ENCODE measurements at places on chromosomes 13 and 19.

DNA sequence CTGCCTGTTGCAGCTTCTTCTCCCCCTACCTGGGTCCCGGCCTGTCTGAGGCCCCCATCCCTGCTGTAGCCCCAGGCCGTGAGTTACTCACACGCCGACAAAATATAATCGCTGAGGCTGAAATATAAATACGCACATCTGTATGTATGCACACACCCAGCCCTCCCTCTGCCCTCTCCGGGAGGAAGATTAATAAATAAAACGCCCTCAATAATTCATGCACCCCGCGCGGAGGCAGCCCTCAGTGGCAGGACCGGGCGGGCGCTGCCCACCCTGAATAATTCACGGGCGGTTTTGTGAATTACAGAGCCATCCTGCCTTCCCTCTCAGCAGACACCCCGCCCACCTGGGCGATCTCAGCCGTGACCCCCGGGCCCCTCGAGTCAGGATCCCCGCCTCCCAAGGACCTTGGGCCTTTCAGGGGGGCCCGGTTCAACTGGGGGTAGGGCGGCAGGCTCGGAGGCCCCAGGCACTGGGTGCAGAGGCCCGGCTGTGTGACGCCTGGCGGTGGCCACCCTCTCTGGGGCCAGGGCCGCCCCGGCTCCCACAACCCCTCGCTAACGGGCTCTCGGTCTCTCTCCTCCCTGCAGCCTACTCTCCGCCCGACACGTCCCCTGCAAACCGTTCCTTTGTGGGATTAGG, 24.2 kb downstream of the SMIM24 start:
- DNase-seq: no peak

DNA sequence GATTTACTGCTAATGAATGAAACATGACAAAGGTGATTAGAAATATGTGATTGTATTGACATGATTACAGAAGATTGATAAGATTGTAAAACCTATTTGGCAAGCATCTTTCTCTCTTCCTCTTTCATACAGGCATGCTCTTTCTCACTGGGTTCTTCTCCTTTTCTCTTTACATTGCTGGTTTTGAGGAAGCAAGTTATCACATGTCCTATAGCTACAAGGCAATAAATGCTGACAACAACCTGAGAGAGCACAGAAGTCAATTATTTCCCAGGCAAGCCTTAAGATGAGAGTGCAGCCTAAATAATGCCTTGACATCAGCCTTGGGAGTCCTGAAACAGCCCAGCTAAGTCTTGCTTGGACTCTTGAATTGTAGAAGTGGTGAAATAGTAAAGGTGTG, 875.0 kb downstream of the SLITRK1 start:
- DNase-seq: no peak

GRCh38 chr13:84570831-84571230, 688.6 kb upstream of the SLITRK1 start:
- no peak for DNase-seq

- DNase-seq: no peak
Measured at GRCh38 chr13:23433171-23434153, at the start of gene SACS. SACS (minus strand) TSS chr13:23433702; CDS start chr13:23411239, 22,463 bp downstream.

GRCh38 chr13:107803822-107804495, 411.4 kb downstream of the LIG4 start:
- no peak for DNase-seq

DNA sequence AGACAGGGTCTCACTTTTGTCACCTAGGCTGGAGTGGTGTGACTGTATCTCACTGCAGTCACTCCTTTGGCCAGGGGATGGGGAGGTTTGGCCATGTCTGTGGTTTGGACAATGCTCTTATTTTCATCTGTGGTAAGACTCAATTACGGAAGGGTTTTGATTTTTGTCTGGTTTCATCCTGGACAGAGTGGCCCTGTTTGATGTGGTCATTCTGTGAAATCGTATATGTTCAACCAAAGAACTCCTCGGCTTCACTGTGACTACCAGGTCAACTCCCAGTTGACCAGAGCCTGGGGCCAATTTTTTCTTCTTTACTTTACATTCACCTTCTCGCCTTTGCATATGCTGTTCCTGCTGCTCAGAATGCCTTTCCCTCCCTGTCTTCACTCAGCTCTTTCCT, 6.8 kb upstream of the CCDC124 start:
- no peak for DNase-seq

GRCh38 chr13:33771296-33771695, 46.7 kb upstream of the RFC3 start:
- no peak for DNase-seq

DNA sequence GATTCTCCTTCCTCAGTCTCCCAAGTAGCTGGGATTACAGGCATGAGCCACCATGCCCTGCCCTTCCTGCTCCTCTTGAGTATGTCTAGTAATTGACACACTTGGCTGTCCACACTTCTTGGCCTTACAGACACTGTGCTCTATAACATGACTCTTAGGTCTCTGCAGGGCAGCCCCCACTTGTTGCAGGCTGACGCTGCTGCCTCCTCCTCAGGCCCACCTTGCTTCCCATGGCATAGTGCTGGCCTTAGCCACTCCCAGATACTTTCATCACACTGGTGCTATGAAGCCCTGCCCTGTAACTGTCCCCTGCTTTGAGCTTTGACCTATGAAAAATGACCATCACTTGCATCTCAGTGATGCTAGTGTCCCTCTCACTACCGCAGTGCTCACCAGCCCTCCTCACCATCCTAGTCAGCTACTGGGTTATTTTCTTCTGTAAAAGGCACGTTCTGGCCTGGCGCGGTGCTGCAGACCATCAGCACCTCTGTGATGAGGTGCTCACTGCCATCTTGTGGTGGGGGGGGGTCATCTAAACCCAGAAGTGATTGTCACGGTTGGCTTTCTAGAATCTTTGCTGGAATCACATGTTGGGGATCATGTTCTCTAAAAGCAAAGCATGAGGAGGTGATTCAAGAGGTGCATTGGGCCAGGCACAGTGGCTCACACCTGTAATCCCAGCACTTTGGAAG, 9.8 kb downstream of the ERICH4 start:
- no peak for DNase-seq

- DNase-seq: no peak
Measured at GRCh38 chr19:3736106-3736724, 25.3 kb downstream of the APBA3 start.

DNA sequence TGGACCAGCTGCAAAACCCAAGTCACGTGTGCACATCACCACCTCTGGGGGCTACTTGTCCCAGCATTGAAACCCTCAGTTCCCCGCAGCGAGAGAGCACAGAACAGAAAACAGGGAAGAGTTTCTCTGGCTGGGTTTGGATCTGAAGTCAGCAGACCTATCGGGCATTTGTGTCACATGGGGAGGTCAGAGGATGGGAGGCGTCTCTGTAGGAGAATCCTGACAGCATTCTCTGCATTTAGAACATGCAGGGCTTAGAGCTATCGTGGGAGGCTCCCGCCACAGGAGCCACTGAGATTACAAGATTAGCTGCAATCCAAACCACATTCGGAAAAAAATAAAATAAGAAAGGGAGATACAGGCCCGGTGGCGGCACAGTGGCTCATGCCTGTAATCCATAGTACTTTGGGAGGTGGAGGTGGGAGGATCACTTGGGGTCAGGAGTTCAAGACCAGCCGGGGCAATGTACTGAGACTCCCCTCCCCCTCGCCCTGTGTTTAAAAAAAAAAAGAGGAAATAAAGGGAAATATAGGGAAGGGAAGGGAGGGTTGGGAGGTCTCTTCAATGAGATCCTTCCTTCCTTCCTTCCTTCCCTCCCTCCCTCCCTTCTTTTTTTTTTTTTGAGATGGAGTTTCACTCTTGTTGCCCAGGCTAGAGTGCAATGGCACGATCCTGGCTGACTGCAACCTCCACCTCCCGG, 2.9 kb upstream of the TLE6 start:
- no peak for DNase-seq

- DNase-seq: no peak
Measured at GRCh38 chr13:93472296-93472695, 245.7 kb downstream of the GPC6 start.

DNA sequence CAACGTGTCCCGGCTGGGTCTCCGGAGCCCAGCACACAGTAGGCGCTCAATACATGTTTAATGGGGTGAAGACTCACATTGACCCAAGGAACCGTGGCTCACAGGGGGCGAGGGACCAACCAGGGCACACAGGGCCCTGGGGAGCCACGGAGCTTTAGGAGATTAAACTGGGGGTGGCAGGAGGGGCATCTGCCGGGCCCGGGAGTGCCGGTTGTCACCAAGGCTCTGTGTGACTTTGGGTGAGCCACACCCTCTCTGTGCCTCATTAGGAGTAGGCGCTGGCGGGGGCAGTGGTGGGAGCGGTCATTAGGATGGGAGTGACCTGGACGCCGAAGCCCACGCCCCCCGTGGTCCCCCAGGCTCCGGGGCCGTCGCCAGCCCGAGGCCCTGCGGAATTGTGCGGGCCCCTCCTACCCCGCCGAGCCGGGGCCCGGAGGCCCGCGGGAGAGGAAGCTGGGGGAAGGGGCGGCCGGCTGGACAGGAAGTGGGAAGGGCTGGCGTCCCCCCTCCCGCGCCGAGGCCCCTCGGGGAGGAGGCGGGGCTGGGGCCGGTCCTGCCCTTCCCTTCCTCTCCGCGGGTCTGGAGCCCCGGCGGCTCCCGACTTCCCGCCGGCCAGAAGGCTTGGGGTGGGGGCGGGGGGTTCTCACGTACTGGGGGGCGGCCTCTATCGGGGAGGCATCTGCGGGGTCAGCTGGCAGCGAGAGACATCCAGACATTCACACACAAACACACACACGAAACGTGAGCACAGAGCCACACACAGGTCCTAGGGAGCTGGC, 1.8 kb upstream of the SSBP4 start:
- no peak for DNase-seq

GRCh38 chr19:18507021-18507726, 14.7 kb downstream of the ELL start:
- DNase-seq: no peak

- no peak for DNase-seq
Measured at GRCh38 chr19:42355896-42356295, 30.5 kb downstream of the MEGF8 start.

GRCh38 chr13:113545455-113545930, 39.1 kb upstream of the TFDP1 start:
- DNase-seq: no peak

DNA sequence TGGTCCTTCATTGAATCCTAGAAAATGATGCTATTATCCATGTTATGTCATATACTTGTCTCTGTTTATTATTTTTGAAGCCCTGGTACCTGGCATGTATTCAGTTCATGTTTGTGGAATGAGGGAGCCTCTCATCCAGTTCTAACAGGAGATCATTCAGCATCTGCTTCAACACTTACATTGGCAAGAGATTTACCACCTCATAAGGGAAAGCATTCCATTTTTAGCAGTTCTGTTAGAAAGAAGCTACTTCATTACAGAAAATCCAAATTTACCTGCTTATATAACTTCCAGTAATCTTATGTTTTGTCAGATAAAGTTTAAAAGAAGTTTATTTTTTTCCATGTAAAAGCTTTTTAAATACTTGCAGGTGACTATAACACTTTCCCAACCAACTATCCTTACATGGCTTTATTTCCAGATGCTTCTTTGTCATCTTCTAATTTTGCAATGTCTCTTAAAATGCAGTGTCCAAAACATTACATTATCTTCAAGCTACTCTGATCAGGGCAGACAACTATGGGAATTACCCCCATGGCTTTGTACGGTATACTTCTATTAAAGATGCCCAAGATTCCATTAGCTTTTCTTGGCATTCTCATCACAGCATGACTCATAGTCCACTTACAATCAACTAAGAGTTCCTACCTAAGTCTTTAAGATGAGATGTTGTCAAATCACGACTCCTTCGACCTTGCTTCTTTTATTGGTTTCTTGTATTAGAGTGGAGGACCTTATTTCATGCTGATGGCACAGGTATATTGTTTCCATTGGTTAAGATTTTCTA, 262.1 kb downstream of the PCDH9 start:
- DNase-seq: no peak

DNA sequence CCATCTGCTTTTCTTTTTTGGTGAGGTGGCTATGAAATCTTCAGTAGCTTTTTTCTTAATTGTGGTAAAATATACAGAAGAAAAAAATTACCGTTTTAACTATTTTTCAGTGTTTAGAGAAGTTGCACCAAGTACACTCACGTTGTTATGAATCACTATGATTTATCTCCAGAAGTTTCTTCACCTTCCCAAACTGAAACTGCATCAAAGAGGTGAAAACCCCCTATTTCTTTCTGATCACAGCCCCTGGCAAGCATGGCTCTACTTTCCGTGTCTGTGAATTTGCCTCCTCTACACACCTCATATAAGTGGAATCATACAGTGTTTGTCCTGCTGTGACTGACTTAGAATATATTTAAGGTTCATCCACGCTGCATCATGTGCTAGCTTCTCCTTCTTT, 15.6 kb upstream of the SIGLEC10 start:
- no peak for DNase-seq

DNA sequence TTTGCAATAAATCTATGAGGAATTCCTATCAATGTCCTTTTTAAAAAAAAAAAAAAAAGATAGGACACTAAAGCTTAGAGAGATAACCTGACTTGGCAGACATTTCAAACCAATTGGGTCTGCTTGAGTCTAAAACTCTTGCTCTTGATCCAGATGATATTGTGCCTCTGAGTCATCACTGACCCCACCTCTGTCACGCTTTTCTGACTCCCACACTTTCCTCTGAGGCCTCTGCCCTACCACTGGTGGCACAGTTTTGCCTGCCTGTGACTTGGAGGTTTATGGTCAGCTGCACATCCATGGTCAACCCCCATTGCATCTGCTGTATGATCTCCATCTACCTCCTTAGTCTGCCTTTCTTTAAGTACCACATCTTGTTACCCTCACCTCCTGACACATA, 328.7 kb downstream of the SPRY2 start:
- DNase-seq: no peak

DNA sequence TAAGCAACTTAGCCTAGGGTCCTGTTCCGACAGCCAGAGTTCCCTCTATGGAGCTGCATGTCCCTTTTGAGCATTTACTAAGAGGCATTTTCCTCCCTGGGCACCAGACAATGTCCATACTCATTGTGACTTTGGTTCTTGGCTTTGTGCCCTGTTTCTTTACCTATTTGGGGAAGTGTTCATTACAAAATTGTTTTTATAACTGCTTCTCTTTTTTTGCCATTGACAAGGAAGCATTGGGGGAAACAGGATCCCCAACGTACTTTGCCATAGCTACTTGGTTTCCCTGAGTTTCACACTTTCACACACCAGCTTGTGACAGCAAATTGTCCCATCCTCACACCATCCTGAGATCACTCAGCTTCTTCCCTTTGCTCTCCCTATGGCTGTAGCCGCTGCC, 81.1 kb upstream of the SIAH3 start:
- DNase-seq: no peak

DNA sequence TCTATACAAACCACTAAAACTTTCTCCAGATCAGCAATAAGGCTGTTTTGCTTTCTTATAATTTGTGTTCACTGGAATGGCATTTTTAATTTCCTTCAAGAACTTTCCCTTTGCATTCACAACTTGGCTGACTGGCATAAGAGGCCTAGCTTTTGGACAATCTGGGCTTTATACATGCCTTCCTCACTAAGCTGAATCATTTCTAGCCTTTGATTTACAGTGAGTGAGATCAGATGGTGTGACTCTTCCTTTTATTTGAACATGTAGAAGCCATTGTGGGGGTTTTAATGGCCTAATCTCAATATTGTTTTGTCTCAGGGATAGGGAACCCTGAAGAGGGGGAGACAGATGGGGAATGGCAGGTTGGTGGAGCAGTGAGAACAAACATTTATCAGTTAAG, 82.7 kb downstream of the FOXO1 start:
- no peak for DNase-seq
